ENCODE measurements at places on chromosomes 11 and 22.

DNA sequence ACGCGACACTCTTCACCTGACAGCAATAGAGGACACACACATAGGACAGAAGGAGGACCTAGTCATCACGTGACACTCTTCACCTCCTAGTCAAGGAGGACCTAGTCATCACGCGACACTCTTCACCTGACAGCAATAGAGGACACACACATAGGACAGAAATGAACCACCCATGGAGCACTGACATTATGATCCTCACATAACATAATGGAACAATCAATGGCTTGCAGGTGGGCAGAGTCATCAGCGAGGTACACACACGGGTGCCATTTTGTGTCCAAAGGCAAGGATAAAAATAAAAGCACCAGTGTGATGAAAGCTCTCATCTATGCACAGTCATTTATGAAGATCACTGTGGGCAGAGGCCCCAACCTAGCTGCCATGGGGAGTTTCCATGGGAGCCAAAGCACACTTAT, 354.7 kb downstream of the LARGE1 start:
- DNase-seq = no peak

GRCh38 chr22:36341640-36342041, 46.1 kb downstream of the MYH9 start:
- no peak for DNase-seq

DNA sequence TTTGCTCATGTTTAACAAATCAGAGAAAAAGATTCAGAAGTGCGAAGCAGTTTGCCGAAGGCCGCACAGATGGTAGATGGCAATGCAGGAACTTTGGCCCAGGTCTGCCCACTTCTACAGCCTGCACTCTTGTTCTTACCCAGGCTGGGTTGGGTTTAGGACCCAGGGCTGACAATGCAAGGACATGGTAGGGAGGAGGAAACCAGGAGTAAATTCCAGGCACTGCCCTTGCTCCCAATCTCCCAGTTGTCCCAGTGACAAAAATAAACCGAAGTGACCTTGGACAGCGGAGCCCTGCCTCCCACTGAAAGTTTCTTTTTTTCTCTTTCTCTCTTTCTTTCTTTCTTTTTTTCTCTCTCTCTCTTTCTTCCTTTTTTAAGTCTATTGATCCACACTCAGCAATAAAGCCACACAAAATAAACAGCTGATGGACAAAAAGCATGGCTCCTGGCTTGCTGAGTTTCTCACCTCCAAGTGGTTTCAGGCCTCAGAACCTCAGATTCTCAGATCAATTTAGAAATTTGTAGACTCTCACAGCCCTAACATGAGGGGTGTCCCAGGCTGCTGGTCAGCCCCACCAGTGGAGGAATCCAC, 33.5 kb upstream of the FCHSD2 start:
- DNase-seq = no peak

DNA sequence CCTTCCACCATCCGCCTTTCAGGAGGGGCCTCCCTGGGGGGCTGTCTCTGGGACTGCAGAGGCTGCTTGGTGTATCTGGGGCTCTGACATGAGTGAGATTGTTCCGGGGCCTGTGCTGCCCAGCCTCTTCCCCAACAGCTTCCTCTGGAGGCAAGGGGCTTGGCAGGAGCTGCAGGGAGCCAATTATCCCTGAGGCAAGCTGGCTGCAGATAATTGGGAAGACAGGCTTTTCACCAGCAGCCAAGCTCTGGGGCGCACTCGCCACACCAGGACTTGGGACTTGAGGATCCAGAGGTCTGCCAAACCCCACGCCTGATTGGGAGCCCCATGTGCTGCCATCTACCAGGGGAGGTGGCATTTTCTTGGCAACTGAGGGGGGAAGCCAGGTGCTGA, 15.6 kb upstream of the RTN4R start:
- no peak for DNase-seq

DNA sequence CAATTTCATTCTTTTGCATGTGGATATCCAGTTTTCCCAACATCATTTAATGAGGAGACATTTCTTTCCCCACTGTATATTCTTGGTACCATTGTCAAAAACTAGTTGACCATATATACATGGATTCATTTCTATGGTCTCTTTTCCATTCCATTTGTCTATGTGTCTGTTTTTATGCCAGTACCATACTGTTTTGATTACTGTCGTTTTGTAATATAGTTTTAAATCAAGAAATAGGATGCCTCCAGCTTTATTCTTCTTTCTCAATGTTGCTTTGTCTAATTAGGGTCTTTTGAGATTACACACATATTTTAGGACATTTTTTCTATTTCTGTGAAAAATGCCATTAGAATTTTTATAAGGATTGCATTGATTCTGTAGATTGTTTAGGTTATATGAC, 177.5 kb upstream of the POU2AF2 start:
- DNase-seq = no peak

GRCh38 chr22:29121124-29121523, 48.3 kb downstream of the KREMEN1 start:
- no peak for DNase-seq

DNA sequence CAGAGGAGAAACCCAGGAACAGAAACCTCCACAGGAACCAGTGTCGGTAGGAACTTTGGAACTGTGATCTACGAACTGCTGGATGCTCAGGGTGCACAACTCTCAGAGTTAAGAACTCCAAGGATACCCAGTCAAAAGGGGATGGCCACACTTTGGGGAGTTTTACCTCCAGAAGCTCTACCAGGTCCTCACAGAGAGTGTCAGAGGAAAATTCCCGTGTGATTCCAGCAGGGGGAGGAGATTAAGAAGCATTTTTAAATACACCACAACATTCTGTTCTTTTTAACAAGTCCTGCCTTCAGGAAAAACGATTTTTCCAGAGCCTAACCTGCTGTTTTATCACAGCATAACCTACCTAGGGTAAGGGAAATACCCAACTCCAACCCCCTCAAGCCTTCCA, 104.0 kb downstream of the SOX6 start:
- no peak for DNase-seq

DNA sequence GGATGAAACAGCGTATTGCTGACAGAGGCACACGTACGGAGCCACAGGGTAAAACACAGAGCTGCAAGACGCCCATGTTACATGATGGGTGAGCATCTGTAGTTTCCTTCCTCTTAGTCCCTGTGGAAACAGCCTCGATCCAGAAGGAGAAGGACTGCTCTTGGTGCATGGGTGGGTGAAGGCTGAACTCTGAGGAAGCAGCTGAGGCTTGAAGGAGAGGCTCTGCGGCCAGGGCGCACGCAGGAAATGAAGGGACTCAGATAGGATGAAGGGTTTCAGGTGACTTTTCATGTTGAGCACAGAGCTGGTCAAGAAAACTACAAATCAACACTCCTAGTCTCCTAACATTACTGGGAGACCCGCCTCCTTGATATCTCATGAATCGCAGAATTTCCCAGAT, 65.7 kb upstream of the ADA2 start:
- DNase-seq = no peak

- DNase-seq = no peak
Observed at GRCh38 chr11:114259551-114259983, 36.6 kb upstream of the NNMT start.

GRCh38 chr11:108929241-108929640, 264.4 kb downstream of the DDX10 start:
- DNase-seq = no peak

GRCh38 chr11:75420224-75421034, 12.6 kb downstream of the KLHL35 start:
- no peak for DNase-seq

GRCh38 chr11:72763823-72764222, 11.6 kb upstream of the ARAP1 start:
- no peak for DNase-seq

- DNase-seq = peak; percentile 6
Observed at GRCh38 chr11:22666688-22667439, 453 bp downstream of the GAS2 start.

DNA sequence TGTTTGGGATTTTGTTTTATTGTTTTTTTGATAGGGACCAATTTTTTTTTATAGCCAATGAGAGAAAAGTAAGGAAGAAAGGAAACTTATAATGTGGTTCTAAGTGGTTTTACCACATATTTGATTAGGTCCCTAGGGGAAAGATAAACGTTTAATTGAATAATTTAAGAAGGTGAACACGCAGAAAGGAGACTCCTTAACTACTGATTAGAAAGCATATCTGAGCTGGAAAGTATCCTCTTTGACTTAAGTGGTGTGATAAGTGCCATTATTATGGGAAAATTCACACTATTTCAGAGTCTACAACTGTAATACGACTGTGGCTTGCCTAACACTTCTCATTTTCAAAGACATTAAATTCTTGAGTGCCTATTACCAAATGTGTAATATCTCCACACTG, 106.5 kb upstream of the GRAMD1B start:
- DNase-seq = no peak

- no peak for DNase-seq
Observed at GRCh38 chr11:64321533-64321932, 3.6 kb downstream of the PRDX5 start.

DNA sequence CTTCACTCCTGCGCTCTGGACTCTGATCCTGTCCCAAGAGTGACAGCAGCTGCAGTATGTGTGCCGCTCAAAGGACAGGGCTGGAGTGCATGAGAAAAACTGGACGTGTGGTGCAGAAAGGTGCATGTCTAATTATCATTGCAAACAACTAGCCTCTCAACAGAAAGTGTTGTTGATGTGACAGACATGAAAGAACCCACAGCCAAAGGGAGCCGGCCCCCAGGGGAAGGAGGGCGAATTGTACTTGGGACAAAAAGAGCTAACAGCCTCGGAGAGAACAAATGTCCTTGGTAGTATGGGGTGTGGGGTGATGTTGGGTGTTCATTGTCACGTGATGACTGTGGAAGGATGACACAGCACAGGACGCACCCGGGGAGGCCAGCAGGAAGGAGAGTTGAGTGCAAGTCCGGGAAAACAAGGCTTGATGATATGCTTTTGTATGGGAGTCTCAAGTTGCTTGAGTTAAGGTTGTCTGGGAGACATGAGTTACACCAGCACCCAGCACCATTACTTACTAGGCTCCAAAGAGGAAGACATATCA, 325.5 kb downstream of the NTM start:
- no peak for DNase-seq

GRCh38 chr11:35425603-35426212, 6.3 kb upstream of the SLC1A2 start:
- DNase-seq = no peak

DNA sequence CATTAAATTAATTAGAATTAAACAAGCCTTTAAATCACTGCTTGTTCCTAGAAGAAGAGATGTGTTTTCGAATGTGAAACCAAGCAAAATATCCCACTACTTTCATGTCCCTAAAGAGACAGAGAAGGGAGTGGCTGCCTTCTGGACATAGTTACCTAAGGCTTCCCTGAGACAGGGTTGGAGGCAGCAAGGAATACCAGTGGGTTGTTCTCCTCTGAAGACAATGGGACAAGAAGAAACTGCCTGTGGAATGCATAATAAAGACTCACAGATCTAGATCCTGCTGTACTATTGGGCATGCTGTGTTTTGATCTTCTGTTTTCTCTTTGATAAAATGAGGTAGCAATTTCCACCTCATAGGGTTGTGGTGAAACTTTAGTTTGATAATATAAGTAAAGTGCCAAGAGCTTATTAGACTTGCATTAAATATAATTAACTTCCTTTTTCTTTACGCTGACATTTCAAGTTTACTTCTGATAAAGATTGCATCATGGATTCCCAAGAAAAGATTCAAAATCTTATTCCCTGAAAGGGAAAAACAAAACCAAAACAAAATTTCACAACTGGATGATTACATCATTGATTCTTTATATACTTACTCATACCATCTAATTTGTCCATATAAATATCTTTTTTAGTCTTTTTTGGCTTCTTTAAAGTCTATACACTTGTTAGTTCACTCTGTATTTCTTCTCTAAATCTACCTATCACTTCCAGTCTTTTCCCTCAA, 621.3 kb downstream of the ETS1 start:
- DNase-seq = no peak

- DNase-seq = no peak
Observed at GRCh38 chr22:50684501-50684900, 11.9 kb downstream of the SHANK3 start.

DNA sequence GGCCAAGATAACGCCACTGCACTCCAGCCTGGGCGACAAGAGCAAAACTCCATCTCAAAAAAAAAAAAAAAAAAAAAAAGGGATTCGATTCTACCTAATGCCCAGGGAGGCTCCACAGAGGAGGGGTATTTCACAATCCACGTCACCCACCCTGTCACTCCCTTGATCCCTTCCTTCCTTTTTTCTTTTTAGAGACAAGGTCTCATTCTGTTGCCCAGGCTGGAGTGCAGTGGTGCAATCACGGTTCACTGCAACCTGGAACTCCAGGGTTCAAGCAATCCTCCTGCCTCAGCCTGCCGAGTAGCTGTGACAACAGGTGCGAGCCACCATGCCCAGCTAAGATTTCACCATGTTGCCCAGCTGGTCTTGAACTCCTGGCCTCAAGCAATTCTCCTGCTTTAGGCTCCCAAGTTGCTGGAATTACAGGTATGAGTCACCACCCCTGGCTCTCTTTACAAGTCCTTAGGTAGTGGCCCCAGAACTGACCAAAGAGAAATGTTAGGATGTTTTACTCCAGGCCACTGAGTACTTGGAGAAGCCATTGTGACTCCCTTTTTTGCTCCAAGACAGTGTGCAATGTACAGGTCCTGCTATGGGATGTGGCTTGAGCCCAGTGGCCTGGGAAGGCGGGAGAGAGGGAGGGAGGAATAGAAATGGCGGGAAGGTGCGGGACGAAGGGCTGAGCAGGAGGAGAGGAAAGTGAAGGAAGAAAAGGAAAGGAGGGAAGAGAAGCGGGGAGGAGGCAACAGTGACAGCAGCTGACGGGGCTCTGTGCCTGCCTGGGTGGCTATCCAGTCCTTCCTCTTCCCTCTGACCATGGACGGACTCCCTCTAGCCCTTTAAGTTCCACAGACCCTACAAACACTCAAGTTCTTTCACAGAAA, 11.8 kb upstream of the FXYD2 start:
- no peak for DNase-seq

DNA sequence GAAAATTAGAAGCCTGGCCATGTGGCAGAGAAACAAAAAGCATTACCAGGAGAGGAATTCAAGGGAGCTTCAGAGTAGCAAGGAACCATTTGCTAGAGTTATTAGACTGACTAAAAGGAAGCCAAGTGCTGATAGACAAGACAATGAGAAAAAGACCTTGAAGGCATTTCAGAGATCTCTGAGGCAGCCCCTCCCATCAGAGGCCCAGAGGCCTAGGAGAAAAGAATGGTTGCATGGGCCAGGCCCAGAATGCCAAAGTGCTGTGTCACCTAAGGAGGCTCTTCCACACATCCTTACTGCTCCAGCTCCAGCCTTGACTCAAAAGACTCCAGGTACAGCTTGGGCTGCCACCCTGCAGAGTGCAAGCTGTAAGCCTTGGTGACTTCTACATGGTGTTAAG, 61.8 kb upstream of the POU2AF2 start:
- DNase-seq = no peak

DNA sequence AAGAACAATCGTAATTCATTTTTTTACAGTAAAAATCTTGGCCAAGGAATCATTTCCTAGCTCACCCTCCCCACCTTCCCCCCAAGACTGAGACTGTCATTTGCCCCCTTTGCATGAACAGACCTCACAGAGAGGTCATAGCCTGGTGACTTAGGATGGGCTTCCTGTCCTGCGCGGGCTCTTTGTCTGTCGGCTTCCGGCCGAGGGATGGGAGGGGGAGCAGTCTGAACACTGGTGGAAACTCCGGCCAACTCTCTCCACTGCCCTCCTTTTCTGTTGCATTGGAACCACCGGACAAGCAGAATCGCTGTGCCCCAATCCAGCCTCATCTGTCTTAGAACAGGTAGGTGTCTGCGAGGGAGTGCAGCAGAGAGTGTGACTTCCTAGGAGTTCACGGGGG, 41.7 kb downstream of the TEAD1 start:
- DNase-seq = no peak

All from activated CD4-positive, alpha-beta T cell treated with anti-CD3 and anti-CD28 coated beads, Interleukin-2, amount 50 U/mL, for 24 hours (primary cell).